ENCODE measurements at places on chromosomes 2 and 18.

- no peak for DNase-seq
Observed at GRCh38 chr18:57035590-57035989, 111.3 kb upstream of the BOD1L2 start.

GRCh38 chr2:241136191-241136590, 13.1 kb downstream of the PASK start:
- DNase-seq: no peak

DNA sequence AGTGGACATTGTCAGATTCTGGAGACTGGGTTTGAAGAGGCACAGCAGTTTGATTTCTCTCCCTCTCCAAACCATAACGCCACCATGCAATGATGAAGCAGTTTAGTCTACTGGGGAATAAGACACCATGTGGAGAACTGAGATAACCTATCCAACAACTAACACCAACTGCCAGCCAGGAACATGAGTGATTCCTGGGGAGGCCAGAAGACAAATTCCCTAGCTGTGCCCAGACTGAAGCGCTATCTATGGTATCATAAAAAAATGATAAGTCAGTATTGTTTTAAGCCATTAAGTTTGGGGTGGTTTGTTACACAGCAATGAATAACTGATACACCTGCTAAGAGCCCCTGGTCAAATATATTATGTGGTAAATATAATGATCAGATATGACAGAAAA, 129.3 kb downstream of the EXOC6B start:
- no peak for DNase-seq

GRCh38 chr18:66495844-66496243, 108.0 kb downstream of the CDH19 start:
- peak; percentile 29 for DNase-seq

DNA sequence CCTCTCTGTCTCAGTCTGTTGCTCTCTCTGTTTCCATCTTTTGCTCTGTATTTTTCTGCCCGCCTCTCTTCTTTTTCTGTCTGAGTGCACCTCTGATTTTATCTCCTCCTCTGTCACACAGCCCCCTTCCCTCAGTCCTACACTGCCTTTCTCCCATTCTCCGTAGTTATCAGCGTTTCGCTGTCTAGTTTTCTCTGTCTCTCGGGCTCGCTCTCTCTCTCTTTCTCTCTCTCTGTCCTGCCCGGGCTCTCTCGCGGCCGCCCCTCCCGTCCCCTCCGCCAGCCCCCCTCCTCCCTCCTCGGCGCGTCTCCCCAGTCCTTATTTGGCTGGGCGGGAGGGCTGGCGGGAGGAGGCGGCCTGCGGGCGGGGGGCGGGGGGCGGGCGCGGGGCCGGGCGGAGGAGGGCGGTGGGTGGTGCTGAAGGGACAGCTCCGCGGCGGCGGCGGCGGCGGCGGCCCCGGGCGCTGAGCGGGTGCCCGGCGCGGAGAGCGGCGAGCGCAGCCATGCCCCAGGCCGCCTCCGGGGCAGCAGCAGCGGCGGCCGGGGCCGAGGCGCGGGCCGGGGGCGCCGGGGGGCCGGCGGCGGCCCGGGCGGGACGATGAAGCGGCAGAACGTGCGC, at the start of gene KCNK3:
Gene KCNK3, plus strand, starts transcription at position 444 of the 618 bp plus-strand sequence. Its CDS starts 154 bp downstream, at position 598.
- DNase-seq: no peak

DNA sequence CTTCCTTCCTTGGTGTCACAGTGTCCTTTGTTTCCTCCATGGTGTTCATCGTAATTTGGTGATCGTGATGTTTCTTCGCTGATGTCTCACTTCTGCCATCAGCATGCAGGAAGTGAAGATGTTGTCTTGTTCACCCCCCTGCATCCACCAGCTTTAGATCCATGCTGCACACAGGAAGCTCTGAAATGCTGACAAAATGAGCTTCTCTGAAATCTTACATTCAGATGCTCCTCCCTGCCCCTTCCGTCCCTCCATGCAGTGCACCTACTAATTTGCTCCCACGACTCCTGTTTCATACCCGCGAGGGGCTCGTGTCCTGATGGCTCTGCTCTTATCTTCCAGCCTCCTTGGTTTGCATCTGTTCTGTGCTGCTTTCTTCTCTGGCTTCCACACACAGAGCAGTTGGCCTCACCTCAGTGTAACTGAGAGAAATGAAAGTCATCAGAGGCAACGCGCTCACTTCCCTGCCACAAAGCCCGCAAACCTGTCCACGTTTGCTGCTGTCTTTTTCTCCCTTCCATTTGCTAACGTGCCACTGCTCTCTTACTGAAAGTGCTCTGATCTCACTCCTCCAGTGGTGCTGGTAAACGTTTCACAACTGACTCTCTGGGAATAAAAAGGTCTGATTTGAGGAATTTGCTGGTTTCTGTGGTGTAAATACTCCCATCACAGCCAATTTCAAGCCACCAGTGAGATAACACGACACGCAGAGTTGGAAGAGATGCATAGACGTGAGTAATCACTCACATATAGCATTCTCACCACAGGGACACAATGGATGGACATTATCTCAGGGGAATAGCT, 41.0 kb upstream of the MGAT4A start:
- no peak for DNase-seq

- no peak for DNase-seq
Observed at GRCh38 chr2:156619021-156619539, 182.9 kb downstream of the GPD2 start.

DNA sequence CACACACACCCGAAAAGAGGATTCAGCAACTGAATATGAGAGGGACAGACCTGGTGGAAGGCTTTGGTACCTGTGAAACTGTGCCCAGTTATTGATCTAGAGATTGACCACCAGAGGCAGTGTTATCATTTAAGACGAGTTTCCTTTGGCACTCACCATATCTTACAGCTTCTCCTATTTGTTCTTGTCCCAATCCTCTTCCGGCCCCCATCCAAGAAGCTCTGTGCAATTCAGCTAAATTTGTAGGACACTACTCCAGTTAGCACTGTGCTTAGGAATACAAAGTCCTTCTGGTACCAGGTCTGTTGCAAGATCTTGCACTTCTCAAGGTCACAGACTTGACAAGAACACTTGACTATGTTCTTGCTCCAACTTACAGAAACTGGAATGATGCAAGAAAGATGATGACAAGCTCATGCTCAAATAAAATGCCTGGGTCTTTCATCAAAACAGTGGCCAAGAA, 177.7 kb downstream of the TMEM247 start:
- no peak for DNase-seq

GRCh38 chr2:229714736-229715541, 584 bp upstream of the DNER start:
- DNase-seq: no peak

- DNase-seq: no peak
Observed at GRCh38 chr2:182763311-182763912, 47.4 kb downstream of the DNAJC10 start.

GRCh38 chr2:75709297-75709696, 1.4 kb downstream of the GCFC2 start:
- no peak for DNase-seq

DNA sequence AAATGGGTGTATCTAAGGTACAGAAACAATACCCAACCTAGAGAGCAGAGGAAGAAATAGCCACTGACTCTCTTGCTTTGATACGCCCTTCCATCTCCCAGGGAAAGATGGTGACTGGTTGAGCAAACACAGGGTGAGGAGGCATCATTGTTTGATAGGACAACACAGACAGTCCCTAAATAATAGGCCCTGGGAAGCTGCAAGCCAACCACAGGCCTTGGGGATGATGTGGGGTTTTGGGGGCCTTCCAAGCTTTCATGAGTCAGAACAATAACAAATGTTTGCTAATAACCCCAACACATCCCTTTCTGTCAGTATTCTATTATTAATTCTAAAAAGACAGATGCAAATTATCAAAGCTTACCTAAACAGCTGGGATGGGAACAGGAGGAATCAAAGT, 9.8 kb downstream of the LGALSL start:
- DNase-seq: no peak

DNA sequence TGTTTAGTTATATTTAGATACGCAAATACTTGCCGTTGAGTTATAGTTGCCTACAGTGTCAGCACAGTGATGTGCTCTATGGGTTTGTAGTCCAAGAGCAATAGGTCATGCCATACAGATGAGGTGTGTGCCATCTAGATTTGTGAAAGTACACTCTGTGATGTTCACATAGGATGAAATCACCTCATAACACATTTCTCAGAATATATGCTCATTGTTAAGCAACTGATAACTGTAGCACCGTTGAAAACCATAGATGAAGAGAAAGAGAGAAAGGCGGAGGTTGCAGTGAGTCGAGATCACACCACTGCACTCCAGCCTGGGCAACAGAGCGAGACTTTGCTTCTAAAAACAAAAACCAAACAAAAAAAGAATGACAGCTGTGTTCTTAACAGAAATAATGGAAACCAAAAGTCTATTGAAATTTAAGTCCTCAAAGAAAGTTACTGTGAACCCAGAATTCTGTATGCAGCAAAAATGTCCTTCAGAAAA, 9.5 kb downstream of the DGKD start:
- no peak for DNase-seq

GRCh38 chr18:21830532-21830931, 89.9 kb downstream of the MIB1 start:
- no peak for DNase-seq

GRCh38 chr2:218517434-218518206, 50.5 kb downstream of the USP37 start:
- DNase-seq: no peak

DNA sequence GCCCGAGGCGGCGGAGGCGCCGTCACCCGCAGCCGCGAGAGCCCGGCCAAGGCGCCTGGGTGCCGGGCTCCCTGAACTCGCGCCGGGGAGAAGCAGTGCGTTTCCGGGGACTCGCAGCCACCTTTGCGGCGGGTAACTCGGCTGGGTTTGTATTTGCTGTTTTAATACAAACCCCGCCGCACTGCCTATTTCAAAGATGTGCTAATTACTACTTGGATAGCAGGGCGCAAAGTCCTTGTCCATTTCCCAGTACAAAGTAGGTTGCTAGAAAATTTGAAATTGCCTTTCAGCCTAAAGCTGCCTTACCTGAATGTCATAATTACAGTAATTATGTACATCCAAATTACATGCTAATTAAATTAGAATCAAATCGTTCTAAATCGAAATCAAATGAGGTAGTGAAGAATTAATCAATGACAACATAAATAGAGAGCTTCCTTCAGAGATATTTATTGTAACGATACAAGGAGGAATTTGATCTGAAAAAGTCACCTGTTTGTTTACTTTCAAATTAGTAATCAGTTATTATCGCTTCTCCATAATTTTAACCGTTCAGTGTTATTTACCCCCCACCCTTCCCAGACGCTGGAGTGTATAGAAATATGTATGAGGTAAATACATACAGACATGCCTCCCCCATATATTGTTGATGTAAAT, 8.1 kb downstream of the SP9 start:
- DNase-seq: no peak

All from NCI-H1436 treated with DMSO at 0.1 percent for 48 hours (cell line).